Glomerular endothelial cell (primary cell): ENCODE measurements at places on chromosomes 4 and X. TPM values are rescaled to one million over a fixed set of nuclear protein-coding genes. Genes with fewer than 3 reads are reported as not detected.

- DNase-seq: no peak
Observed at GRCh38 chr4:83440148-83440814, 15.3 kb downstream of the HELQ start.

DNA sequence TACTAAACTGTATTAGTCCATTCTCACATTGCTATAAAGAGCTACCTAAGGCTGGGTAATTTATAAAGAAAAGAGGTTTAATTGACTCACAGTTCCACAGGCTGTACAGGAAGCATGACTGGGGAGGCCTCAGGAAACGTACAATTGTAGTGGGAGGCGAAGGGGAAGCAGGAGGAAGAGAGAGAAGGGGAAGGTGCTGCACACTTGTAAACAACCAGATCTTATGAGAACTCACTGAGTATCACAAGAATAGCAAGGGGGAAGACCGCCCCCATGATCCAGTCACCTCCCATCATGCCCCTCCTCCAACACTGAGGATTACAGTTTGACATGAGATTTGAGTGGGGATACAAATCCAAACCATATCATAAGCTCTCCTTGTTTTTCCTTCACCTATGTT is 40.9 kb downstream of the RPA4 start:
- peak; percentile 34 for DNase-seq

DNA sequence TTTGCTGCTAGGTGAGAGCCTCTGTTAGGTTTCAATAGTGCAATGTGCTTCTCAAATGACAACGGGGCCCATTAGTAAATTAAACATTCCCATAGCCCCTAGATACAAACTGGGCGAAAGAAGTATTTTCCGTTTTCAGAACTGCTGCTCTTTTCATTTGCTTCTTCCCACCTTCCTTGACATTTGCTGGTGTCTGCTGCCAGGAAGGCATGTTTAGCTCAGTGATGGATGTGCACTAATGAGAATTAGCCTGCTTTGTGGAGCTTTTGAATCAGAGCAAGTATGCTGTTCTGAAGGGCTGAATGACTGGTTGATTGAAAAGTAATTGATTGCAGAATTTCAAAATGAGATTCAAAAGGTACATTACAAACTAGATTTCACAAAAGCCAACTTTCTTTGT is 57.0 kb downstream of the SHROOM3 start:
- no peak for DNase-seq

DNA sequence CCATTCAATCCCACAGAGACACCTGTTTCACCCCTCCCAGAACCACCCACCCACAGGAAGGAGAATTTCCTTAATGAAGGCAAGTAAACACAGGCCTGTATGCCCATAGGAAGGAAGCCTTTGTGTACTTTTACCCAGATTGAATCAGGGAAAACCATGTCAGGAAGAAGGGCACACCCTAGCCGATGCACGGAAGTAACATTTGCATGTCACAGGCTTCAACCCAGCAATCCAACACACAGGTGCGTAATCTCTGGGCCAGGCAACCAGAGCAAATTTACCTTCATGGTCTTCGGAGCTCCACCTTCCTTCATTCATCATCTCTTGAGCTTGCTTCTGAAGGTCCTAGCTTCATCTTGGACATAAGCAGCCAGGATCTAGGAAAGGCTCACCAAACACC is 206.3 kb downstream of the SHROOM3 start:
- DNase-seq: no peak

- DNase-seq: no peak
Observed at GRCh38 chr4:8871417-8872401, at the start of gene HMX1. TSS of gene HMX1 (minus strand) at chr4:8871839. CDS start at chr4:8871614, 225 bp downstream.

DNA sequence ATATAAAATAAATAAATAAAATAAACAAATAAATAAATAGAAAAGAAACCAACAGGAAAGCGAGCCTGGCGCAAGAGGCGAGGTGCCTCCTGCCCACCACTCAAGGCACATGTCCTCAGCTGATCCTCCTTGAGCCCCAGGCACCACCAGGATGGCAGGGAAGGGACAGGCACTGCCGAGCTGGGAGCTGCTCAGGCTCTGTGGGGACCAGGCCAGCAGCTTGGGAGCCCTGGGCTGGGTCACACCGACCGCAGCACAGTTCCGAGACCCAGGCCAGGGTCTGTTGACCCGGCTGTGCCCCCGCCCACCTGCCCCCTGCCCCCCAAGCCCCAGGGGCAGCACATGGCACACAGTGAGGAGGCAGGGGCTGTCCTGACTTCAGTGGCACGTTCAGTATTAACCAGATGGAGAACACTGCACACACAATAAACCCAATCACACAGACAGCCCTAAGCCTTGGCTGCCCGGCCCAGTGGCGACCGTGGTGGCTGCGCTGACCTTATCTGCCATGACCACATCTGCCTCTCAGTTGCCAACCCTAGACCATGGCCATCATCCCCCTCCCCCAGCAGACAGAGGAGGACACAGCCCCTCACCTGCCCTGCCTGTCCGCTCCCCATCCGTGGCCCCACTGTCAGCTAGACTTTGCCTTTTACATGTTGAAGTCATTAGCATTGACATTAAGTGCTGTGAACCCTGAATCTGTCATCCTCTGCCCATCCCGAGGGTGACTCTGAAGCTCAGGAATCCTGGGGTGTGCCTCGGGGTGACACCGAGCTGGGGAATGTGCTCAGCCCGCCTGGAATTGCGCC is 2.9 kb upstream of the TREX2 start:
- DNase-seq: no peak

DNA sequence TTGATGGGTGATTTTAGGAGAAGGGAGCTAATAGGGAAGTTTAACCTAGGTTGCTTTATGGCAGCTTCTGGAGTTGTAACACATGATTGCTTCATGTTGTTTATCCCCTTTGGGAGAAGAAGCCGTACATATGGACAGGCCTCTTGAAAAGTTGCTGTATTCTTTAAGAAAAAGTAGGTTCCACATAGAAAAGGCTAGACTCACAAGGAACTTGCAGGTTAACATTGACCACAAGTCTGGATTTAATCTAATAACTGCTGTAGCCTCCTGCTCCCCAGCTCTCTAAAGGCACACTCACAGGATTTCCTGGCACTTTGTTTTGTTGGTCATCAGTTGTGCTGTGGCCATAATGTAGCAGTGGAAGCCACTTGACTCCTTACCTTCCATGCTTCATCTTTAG is 19.7 kb downstream of the FNIP2 start:
- DNase-seq: no peak

RTL3 gene
- total RNA-seq: 0.18 and 0.29 TPM in 2 replicates

S100P gene
- not detected in 2 replicates for total RNA-seq

CXCL6 gene
- 2.2 and 5.8 TPM in 2 replicates for total RNA-seq

SPP1 gene
- 6.7 and 33.4 TPM in 2 replicates for total RNA-seq

SULT1E1 gene
- not detected in 2 replicates for total RNA-seq

PITX2 gene
- not detected in 2 replicates for total RNA-seq

SLITRK2 gene
- total RNA-seq: 0.05 TPM in 1 of 2 replicates, not detected in the other

BST1 gene
- total RNA-seq: 43.2 and 88.9 TPM in 2 replicates

PARM1 gene
- 0.06 and 0.24 TPM in 2 replicates for total RNA-seq
